NCI-H1694 treated with DMSO at 0.1 percent for 48 hours (cell line): ENCODE measurements at places on chromosomes 2 and 18.

DNA sequence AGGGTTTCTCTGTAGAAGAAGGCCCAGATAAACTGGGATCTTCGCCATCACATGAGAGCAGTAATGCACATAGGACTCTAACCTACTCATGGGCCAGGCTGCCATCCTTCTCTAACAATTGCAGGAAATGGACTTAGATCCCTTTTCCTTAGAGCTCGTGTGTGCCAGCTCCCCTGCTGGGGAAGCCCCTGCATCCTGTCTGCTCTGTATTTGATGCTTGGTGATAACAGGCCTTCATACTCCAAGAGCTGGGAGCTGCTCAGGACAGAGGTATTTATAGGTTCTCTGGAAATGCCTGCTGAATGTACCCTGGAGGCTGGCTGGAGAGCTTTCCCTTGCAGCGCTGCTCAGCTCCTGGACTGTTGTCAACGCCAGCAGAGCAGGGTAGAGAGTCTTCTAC lies 249.6 kb downstream of the MTX2 start:
- DNase-seq: no peak

GRCh38 chr2:126616606-126617069 lies 39.3 kb upstream of the GYPC start:
- no peak for DNase-seq

- DNase-seq: no peak
Measured at GRCh38 chr18:68772268-68772667, 25.6 kb upstream of the CCDC102B start.

DNA sequence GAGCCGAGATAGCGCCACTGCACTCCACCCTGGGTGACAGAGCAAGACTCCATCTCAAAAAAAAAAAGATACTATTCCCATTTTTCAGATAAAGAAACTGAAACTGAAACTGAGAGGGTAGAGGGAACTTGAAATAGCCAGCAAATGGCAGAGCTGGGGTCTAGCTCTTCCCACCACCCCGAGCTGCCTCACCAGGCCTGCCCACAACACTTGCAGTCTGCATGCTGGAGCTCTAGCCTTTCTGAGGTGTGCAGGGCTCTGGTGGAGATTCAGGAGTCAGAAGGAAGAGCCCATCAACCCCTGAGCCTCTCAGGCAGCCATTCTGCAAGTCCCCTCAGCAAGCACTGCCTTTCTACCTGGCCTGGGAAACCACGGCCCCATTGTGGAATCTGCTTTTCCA lies 14.3 kb downstream of the EDAR start:
- DNase-seq: no peak

DNA sequence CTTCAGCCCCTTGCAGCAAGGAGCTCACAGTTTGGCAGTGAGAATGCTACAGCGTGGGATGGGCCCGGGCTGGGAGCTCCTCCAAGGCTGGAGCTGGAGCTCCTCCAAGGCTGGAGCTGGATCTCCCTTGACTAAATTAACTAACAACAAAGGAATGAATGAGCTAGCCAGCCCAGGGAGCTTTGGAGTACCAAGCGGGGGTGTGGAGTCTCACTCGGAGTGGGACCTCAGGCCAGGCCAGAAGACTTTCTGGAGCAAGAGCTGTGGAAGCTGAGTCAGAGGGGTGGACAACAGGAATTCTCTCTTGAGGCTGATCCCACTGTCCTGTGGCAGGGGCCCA lies 244.7 kb upstream of the HS6ST1 start:
- no peak for DNase-seq

- DNase-seq: no peak
Measured at GRCh38 chr2:235514627-235515363, 21.0 kb downstream of the AGAP1 start.

GRCh38 chr2:203427061-203427460 lies 98.9 kb downstream of the ABI2 start:
- no peak for DNase-seq

GRCh38 chr2:20113986-20114938 lies 62.8 kb upstream of the LAPTM4A start:
- no peak for DNase-seq

- no peak for DNase-seq
Measured at GRCh38 chr2:45242161-45242741, 233.0 kb upstream of the SIX2 start.

DNA sequence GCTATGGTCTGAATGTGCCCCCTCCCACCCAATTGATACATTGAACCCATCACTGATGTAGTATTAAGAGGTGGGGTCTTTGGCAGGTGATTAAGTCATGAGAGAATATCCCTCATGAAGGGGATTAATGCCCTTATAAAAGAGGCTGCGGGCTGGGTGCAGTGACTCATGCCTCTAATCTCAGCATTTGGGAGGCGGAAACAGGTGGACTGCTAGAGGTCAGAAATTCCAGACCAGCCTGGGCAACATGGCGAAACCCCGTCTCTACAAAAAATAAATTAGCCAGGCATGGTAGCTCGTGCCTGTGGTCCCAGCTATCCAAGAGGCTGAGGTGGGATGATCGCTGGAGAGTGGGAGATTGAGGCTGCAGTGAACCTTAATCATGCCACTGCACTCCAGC lies 14.3 kb downstream of the POLR2D start:
- DNase-seq: no peak

- no peak for DNase-seq
Measured at GRCh38 chr2:163834221-163834620, 98.4 kb upstream of the FIGN start.

GRCh38 chr2:2014251-2014771 lies 270.0 kb upstream of the PXDN start:
- peak; percentile 95 for DNase-seq

DNA sequence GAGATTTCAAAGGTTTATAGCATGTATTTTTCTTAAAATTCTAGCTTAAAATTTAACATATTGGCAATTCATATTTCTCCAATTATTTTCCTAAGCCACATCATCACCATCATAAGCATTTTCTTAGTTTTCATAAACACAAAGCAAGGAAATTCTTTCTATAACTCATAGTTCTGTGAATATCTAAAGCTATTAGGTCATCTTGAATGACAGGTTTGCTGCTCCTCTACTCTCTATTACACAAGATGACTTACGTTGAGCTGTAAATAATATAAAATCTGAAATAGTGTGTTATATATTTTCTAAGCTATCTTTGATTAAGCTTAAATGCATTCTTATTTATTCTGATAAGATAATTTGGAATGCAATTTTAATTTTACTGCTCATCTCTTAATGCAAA lies 984.6 kb upstream of the CNTNAP5 start:
- DNase-seq: no peak

GRCh38 chr2:40098786-40099470 lies 319.9 kb upstream of the THUMPD2 start:
- no peak for DNase-seq

DNA sequence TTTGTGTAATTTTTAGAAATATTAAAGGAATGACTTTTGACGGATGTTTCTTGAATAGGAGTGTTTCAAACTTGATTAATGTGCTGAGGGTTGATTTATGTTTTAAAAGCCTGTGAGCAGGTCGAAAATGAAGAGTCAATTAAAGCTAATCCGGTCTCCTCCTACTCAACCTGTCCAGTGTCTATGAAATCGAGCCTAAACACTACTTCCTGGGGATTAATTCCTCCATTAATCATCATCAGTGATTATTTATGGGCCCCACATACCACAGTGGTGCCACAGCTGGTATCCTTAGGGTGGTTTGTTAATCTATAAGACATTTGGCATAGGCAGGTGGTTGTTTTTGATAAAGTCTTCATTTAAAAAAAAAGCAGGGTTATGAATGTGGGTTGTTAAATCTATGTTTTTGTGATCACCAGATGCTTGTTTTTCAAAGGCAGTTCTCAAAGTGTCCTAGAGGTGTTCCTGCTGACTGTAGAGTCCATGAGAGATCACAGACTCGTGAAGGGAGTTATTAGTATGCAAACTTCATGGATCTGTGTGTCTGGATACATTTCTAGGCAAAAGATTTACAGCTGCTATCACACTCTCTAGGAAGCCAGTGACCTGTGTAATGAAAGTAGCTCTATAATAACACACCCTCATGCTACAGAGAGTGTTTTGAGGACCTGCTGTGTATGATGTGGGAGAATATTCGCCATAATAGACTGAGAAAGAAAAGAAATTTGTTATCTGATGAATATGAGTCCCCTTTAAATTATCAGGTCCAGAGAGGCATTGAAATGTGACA lies 308.6 kb downstream of the AKAIN1 start:
- no peak for DNase-seq

DNA sequence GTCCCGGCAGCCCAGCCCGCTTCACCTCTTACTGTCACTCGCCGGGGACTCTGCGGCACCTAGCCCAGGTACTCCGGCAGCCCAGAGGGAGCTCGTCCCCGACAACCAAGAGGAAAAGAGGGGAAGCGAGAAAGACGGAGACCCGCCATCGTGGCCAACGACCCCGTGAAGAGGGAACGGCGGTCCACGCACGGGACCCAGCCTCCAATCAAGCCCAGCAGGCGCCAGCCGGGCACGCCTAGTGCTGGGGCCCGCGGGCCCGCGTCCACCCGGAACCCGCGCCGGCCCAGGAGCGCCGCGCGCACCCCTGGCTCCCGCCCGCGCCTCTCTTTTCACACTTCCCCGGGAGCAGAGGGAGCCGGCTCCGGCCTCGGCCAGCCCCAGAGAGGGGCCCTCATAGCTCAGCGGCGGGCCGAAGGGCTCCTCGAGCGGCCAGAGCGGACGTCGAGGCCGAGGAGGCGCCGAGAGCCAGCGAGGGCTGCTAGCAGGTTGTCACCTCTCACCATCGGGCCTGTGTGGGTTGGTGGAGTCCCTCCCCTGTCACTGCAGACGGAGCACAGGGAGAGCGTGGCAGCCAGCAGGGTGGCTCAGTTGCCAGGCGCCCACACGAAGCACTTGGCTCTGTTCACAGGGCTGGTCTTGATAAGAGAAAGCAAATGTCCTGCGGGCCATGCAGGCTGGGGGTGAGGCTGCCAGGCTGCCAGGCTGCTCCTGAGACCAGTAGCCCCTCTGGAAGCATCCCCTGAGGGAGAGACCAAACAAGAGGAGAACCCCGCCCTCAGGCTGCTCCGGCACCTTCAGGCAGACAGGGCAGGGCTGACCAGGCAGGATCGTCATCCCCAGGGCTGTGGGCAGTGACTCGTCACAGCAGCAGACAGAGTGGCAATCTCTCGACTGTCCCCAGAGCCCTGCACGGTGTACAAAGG lies 36.9 kb upstream of the KLF11 start:
- no peak for DNase-seq

DNA sequence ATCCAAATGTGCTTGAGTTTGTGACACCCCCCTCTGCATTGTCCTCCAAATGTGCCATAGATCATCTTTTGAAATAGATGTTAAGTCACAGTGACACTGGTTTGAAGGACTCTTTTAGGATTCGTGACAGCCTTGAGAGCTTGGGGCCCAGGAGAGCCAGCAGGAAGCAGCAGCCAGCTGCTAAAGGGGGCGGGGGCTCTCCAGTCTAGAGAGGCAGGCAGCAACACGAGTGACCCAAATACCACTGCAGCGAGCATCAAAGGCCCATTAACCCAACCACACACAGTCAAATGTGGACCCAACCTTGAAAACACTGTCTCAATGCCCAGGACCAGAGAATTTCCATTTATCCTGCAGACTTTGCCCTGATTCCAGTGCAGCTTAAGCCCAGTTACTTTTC lies 75.6 kb downstream of the ZBTB7C start:
- no peak for DNase-seq

GRCh38 chr2:98465456-98466226 lies 21.0 kb downstream of the INPP4A start:
- DNase-seq: peak; percentile 95

GRCh38 chr2:181573140-181573736 lies 83.7 kb downstream of the CERKL start:
- peak; percentile 89 for DNase-seq

- no peak for DNase-seq
Measured at GRCh38 chr2:160440888-160441287, 52.7 kb downstream of the RBMS1 start.

DNA sequence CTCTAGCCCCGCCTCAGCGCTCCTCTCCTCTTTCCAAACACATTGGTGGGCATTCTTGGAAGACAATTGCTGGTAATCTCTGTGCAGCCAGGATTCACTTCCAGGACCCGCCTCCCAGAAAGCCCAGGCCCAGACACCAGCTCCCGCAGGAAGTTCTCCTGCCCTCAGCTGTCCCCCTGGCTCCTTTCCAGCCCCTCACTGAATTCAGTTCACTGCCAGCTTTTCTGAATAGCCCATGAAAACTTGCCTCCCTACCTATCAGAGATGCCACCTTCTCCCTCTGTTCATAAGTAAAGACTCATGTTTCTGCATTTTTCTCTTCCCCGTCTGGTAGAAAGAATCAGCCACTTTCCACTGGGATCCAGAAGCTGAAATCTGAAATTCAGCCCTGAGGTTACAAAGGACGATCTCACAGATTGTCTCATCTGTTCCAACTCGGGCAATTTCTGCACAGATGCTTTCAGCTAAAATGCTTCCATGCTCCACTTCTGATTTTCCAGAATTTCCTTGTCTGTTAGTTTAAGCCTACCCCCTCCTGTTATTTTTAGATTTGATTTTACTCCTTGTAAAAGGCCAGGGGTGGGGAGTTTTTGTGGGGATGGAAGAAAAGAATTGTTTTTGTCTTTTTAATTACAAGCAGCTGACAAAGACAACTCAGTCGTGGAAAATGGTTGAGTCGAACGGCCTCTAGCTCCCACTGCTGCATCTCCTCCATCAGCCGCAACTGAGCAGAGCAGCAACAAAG lies 98.1 kb downstream of the SP3 start:
- DNase-seq: peak; percentile 97

DNA sequence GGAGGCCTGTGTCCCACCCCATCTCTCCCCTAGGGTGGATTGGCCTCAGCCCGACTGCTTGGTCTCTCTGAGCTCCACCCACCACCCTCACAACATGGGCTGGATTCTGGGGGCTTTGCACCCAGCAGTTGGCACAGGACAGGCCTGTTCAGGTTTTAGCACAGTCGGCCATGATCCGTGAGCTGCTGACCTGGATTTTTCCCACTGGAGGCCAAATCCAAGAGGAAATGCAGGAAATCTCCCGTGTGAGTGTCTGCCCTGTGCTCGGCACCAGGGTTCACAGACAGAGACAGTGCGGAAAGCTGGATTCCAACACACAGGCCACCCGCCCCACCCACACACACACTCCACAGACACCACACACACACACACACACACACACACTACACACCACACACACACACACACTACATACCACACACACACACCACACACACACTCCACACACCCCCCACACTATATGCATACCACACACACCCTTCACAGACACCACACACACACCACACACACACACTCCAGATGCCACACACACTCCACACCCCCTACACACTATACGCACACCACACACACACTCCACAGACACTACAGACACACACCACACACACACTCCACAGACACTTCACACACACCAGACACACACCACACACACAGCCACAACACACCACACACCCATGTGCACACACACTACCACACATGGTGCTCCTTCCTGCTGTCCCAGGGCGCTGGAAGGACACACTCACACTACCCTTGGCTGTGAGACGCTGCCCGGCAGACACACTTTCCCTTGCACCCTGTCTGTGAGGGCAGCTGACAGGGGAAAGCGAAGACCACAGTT lies 14.1 kb downstream of the MBP start:
- DNase-seq: no peak

DNA sequence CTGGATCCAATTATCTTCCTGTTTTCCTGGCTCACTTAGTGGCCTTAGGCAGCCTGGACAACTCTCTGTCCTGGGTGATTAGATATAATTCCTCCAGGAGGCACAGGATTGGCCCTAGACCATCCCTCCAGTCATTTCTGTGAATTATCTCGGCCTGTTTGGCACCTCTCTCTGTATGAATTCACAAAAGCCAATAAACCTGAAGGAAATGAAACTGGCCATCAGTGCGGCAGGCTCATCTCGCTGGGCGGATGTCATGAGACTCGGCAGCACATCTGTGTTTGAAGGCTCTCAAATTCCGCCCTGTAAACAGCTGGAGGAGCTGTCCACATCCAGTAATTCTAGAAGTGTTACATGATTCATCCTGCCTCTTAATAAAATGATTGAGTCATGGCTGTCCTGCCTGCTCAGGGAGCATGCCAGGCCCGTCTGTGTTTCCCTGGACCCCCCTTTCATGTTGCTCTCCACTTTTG lies 38.6 kb downstream of the ACOXL start:
- no peak for DNase-seq
